ENCODE measurements at places on chromosomes 16 and 17.

GRCh38 chr17:33115366-33115765, 123.7 kb downstream of the SPACA3 start:
- no peak for DNase-seq

DNA sequence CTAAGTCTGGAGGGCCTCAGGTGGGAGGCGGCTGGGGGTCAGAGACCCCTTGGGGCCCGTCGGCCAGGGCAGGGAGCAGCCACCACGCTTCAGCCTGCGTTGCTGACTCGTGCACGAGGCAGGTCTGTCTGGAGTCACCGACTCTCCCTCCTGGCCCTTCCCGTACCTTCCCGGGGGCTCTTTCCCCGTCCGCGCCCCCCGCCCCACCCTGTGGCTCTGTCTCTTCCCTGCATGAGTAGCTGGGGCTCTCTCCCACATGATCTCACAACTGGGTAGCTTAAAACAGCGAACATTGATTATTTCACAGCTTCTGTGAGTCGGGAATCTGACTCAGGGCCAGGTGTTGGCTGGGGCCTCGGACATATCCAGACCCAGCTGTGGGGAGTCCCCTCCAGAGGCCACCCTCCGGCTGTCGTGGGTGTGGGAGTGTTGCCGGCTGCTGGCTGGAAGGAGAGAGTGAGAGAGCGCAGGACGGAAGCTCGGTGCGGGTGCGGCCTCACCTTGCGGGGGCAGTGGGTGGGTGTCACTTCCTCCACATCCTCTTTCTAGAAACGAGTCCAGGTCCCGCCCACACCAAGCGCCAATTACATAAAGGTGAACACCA, 17.3 kb downstream of the BAHCC1 start:
- no peak for DNase-seq

DNA sequence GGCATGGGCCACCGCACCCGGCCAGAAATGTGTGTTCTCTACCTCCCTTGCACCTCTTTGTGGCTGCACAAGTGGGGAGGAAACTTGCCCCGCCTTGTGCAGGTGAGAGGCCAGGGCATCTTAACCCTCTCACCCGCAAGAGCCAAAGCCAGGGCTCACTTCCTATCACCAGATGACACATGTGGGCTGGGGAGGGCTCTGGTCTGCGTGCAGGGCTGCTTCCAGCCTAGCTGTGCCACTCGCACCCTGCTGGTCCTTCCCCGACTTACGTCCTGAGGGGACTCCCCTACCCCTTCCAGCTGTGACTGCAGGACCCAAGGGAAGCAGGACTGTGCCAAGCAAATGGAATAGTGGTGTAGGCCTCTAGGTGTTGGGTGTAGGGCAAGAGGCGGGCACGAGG, 6.9 kb downstream of the MIEF2 start:
- DNase-seq, result no peak

GRCh38 chr16:58461056-58461455, 38.9 kb upstream of the NDRG4 start:
- no peak for DNase-seq

DNA sequence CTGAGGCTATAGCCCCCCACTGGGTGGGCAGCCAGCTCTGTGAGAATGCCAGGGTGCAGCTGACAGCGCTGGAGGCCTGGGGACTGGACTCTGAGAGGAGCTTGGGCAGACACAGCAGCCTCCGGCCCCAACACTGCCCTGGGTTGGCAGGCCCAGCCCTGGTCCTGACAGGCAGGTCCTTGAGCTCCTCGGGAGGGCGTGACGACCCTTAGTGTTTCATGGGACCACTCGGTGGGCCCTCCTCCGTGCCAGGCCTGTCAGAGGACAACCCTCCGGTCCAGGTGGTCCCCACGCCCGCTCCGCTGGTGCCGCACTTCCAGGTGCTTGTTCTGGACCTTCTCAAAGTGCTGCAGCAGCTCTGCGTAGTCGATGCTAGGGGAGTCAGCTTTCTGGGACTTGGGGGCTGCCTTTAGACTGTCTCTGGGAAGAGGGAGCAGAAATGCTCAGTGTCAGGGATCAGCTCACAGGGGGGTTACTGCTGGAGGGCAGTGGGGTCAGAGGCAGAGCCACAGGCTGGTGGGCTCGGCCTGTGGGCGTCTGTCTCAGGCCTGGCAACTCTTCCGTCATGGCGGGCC, 1.9 kb upstream of the MTSS2 start:
- DNase-seq, result no peak

- DNase-seq, result no peak
Measured at GRCh38 chr16:72569677-72570076, 397.7 kb upstream of the PMFBP1 start.

DNA sequence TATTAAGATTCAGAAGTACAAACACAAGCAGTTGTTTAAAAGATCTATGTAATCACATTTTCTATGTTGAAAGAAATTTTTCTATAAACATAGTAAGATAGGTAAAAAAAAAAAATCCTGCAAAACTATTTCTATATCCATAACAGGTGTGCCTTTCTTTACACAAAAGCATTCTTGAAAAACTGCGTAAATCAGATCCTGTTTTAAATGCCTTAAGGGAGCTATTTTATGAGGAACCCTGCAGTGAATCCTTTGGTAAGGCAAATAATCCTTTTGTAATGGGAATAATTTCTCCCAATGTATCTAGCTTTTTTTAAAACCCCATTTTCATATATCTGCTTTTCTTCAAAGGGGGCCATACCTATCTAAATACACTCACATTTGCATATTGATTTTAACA, 157.3 kb downstream of the AATF start:
- DNase-seq, result no peak

DNA sequence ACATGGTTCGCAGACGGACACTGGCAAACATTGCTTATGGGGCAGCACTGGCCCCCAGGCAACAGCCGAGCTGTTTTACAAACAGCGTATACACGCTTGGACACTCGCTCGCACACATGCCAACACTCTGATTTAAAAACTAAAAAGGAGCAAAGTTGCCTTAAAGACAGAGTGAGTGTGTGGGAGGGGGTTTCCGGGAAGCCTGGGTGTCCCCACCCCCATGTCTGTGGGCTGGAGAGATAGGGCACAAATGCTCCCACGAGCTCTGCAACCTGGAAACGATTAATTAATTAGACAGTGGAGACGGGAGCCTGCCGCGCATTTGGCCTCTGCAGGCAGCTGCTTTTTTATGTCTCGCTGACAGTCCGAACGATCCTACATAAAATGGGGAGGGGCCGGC, 107.9 kb upstream of the ZNF469 start:
- no peak for DNase-seq

DNA sequence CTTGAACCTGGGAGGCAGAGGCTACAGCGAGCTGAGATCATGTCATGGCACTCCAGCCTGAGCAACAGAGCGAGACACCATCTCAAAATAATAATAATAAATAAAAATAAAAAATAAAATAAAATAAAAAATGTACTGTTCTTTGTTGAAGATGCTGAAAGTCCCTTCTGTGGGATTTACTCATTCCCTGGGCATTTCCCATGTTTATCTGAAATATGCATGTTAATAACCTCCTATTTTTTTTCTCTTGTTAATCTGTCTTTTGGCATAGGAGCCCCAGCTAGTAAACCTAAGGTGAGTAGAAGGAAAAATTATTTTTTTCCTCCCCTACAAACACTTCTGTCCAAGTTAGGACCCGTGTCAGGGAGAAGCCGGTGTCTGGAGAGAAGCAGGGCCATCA, 34.4 kb downstream of the TMEM92 start:
- DNase-seq, result no peak

GRCh38 chr16:67656344-67657016, 3.6 kb downstream of the ACD start:
- DNase-seq, result no peak

GRCh38 chr16:5216441-5217080, 119.0 kb upstream of the EEF2KMT start:
- no peak for DNase-seq

DNA sequence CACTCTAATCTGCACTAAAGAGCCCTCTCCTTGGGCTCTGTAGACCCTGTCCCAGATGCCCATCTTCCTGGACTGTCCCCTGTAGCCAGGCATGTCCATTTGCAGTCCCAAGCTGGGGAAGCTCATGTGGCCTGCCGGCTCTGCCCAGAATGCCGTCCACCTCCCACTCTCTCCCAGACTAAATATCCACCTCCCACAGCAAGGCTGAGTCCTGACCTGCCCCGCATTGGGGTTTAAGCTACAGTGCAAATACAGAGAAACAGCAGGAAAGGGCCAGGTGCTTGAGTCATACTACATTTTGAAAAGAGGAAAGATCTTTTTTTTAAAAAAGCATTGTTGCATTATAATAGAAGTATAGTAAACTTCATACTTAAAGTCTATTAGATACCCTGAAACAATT, 3.0 kb downstream of the ST6GALNAC2 start:
- no peak for DNase-seq
